ENCODE measurements at places on chromosomes 2 and 18. TPM values are rescaled to one million over a fixed set of nuclear protein-coding genes. Genes with fewer than 3 reads are reported as not detected.

SERPINB4 gene
- polyA plus RNA-seq, result 68.4 TPM

NT5C1B gene
- not detected for polyA plus RNA-seq

TMEM237 gene
- 14.9 TPM for polyA plus RNA-seq

CD8B2 gene
- 0.06 TPM for polyA plus RNA-seq

INPP5D gene
- 3.4 TPM for polyA plus RNA-seq

GMPPA gene
- polyA plus RNA-seq, result 18.4 TPM

AQP12A gene
- polyA plus RNA-seq, result not detected

CTAGE1 gene
- not detected for polyA plus RNA-seq

DSEL gene
- polyA plus RNA-seq, result 0.18 TPM

SCN7A gene
- polyA plus RNA-seq, result 0.47 TPM

MERTK gene
- 2.9 TPM for polyA plus RNA-seq

CHRNG gene
- polyA plus RNA-seq, result not detected

MATN3 gene
- 0.42 TPM for polyA plus RNA-seq

ST8SIA5 gene
- 0.02 TPM for polyA plus RNA-seq

COLEC11 gene
- 0.43 TPM for polyA plus RNA-seq

CCDC74B gene
- polyA plus RNA-seq, result 1.0 TPM

PLB1 gene
- 0.94 TPM for polyA plus RNA-seq

SERPINB3 gene
- polyA plus RNA-seq, result 870 TPM

CXCR1 gene
- 0.11 TPM for polyA plus RNA-seq

XIRP2 gene
- 0.13 TPM for polyA plus RNA-seq

TNP1 gene
- polyA plus RNA-seq, result not detected

LRP2 gene
- not detected for polyA plus RNA-seq

MTLN gene
- 188 TPM for polyA plus RNA-seq

IL36B gene
- 8.8 TPM for polyA plus RNA-seq

CROCC2 gene
- 0.16 TPM for polyA plus RNA-seq

GAL3ST2 gene
- polyA plus RNA-seq, result 0.02 TPM

PASK gene
- polyA plus RNA-seq, result 4.9 TPM

SLC5A7 gene
- polyA plus RNA-seq, result 0.02 TPM

LIMS2 gene
- 58.4 TPM for polyA plus RNA-seq

PFN4 gene
- polyA plus RNA-seq, result 0.39 TPM

CPS1 gene
- polyA plus RNA-seq, result 0.99 TPM

CCDC102B gene
- 0.54 TPM for polyA plus RNA-seq

COLEC12 gene
- 0.75 TPM for polyA plus RNA-seq

STARD6 gene
- polyA plus RNA-seq, result not detected

ACVR1 gene
- 5.9 TPM for polyA plus RNA-seq

CYTIP gene
- 1.4 TPM for polyA plus RNA-seq

TUBB8B gene
- 0.82 TPM for polyA plus RNA-seq

SERPINB12 gene
- polyA plus RNA-seq, result 1.4 TPM

Measured in esophagus (tissue), 2 donors.